Activated T-helper 1 cell treated with anti-CD3 and anti-CD28 coated beads, Interleukin-2, amount 50 U/mL, for 16 hours (primary cell): ENCODE measurements at places on chromosomes 6 and 20.

- DNase-seq, result no peak
Measured at GRCh38 chr20:6663751-6664388, 103.6 kb upstream of the BMP2 start.

- DNase-seq, result no peak
Measured at GRCh38 chr6:52546192-52546591, 30.7 kb downstream of the TRAM2 start.

DNA sequence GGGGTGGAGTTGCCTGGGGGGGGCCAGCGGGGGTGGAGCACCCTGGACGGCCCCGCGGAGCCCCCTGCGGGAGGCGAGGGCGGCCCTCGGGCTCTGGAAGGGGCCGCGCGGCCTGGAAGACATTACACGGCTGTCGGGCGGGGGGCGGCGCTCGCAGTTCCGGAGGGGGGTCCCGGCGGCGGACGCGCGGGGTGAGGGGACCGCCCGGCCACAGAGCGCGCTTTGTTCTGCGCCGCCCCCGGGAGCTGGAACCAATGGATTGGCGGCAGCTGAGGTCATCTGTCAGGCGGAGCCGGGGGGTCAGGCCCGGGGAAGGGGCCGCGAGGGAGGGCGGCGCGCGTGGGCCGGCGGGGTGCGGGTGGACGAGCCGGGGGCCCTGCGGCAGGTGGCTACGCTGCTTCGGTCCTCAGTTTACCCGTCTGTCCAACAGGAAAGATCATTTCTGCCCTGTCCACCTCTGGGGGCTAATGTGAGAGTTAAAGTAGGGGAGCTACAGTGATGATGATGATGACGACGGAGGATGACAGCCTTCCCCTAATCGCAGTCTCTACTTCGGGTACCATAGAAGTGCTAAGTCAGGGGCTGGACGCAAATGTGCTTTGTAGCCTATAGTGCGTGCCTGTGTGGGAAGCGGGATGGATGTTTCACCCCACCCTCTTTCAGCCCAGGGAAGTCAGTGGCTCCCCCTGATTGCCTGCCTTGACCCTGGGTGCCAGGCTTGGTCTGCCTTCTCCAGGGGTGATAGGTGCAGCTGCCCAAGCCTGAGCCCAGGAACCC lies 10.4 kb downstream of the SRXN1 start:
- no peak for DNase-seq

- no peak for DNase-seq
Measured at GRCh38 chr6:19083801-19084200, 696.7 kb downstream of the RNF144B start.

DNA sequence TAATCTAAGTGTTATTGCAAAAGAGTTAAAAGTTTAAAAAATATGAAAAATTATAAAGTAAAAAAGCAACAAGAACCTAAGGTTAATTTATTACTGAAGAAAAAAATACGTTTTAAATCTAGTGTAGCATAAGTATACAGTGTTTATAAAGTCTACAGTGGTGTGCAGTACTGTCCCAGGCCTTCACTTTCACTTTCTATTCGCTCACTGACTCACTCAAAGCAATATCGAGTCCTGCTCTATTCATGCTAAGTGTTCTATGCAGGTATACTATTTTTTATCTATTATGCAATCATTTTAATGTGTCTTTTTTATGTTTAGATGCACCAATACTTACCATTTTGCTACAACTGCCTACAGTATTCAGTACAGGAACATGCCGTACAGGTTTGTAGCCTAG lies 113.0 kb downstream of the MANEA start:
- no peak for DNase-seq

GRCh38 chr6:56850626-56851025 lies 104.3 kb upstream of the BEND6 start:
- DNase-seq, result no peak

DNA sequence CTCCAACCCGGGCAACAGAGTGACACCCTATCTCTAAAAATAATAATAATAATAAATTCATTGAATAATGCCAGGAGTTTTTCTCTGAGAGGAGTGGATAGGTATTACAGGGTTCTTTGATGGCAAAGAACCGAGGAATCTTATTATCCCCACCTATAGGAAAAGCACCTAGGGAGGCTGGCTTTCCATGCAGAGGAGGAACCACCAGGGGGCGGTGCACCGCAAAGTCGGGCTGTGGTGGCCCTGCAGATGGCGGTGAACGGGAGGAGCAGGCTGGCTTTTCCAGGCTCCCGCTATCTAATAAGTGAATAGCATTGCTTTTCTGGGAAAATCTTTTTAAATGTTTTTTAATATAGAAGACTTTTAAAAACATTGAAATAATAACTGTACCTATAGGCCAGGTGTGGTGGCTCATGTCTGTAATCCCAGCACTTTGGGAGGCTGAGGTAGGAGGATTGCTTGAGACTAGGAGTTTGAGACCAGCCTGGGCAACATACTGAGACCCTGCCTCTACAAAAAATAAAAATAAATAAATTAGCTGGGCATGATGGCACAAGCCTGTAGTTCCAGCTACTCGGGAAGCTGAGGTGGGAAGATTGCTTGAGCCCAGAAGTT lies 864.2 kb downstream of the KIF16B start:
- no peak for DNase-seq

- DNase-seq, result no peak
Measured at GRCh38 chr6:13712599-13712898, 914 bp upstream of the RANBP9 start.

GRCh38 chr6:123518441-123519188 lies 118.1 kb downstream of the TRDN start:
- DNase-seq, result no peak

GRCh38 chr20:5260889-5261288 lies 55.9 kb downstream of the PROKR2 start:
- no peak for DNase-seq

- DNase-seq, result no peak
Measured at GRCh38 chr6:5904532-5904931, 102.2 kb downstream of the NRN1 start.

- DNase-seq, result no peak
Measured at GRCh38 chr6:76510489-76510888, 438.0 kb upstream of the IMPG1 start.

GRCh38 chr6:12200015-12200564 lies 90.1 kb upstream of the EDN1 start:
- DNase-seq, result no peak

GRCh38 chr6:26595669-26596269 lies 984 bp upstream of the ABT1 start:
- peak; percentile 81 for DNase-seq

DNA sequence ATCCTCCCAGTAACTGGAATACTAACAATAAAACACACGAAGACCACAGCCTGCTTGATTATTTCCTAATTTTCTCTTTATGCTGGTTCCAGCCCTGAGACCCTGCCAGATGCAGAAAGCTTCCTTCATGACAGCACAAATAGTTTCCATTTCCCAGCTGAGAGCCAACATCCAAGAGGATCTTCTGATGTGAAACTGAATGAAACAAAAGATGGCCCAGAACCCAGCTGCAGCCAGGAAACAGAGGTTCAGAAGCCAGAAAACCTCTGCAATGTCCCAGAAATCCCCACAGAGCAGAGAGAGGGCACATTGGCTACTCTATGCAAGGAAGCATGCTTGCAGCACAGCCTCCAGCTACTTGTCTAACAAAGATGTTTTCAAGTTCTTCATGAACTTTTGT lies 61.8 kb upstream of the PLEKHG1 start:
- no peak for DNase-seq

- no peak for DNase-seq
Measured at GRCh38 chr6:33983109-33983716, 162.7 kb downstream of the GRM4 start.

DNA sequence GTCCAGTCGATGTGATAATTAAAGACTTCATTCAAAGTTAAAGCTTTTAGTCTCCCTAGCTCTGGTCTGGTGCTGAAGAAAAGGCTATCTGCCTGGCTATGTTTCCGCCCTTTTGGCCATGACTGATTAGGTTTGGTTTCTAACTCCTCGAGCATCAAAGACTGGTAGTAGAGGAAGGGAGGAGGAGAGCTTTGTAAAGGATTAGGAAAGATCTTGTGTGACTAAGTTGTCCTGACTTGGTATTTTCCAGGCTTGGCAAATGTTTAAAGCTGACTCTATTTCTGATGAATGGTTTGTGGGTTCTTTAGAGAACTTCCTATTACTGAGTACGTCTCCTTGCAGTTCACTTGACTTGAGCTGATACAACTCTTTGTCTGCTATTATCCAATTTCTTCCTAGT lies 312.9 kb downstream of the GJA1 start:
- DNase-seq, result no peak

DNA sequence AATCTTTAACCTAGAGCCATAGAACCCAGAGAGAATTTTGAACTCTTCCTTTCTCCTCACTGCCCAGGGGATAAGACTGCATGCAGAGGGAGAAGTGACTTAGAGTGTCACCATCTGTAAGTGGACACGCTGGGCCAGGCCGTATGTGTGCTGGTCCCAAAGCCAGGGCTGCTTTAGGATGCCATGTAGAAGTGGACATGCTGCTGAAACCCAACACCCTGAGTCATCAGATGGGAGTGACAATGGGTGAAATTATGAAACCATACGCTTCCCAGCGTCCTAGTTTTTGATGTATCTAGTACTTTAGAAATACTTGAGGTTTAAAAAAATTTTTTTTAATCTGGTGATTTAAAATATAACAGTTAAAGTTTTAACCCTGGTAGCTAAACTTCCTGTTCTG lies 191.1 kb downstream of the FNDC1 start:
- no peak for DNase-seq

DNA sequence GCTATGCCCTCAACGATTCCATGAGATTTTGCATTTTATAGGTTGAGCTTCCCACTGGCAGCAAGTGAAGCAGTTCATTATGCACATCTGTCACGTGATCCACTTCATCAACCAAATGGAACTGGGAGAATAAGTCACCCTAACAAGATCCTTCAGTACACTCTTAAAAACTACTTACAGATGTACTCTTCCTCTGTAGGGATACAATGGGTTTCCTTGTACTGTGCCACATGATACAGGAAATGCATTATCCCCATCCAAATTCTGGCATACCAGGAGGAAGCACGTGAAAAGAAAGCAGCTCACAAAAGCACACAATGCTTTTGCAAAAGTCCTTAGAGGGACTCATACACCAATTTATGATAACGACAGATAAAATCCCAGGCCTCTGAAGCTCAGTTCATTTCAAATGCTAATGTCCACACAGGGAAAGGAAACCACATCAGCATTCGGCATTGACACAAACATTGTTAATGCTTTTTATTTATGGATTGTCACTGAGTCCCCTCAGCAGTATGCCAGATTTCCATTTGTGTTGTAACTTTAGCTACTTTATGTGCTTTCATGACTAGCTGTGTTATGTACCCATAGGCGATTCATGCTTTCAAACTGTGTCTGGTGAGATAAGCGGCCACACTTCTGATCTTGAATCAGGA lies 58.1 kb upstream of the REV3L start:
- DNase-seq, result no peak

DNA sequence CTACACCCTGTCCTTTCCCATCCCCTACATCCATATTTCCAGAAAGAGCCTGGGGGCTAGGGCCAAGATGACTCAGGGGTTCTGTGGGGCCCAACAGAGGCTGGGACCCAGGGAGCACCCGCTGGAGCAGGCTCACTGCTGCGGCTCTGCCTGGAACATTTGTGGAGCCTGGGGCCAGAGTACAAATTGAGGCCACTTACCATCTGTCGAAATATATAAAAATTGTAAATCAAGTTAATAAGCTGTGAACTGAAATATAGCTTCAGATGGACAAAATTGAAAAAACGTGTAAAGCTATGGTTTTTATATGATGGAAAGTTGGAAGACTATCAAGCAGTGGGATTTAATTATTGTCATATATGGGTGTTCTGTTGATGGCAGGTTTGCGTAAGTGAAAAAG lies 82.9 kb upstream of the ATXN1 start:
- no peak for DNase-seq

- DNase-seq, result no peak
Measured at GRCh38 chr20:57250607-57251343, 15.7 kb downstream of the BMP7 start.

GRCh38 chr6:160735523-160735922 lies 33.5 kb downstream of the PLG start:
- DNase-seq, result no peak

GRCh38 chr6:107648983-107649382 lies 159.1 kb downstream of the SOBP start:
- no peak for DNase-seq

GRCh38 chr6:71224011-71224410 lies 64.6 kb upstream of the OGFRL1 start:
- no peak for DNase-seq

DNA sequence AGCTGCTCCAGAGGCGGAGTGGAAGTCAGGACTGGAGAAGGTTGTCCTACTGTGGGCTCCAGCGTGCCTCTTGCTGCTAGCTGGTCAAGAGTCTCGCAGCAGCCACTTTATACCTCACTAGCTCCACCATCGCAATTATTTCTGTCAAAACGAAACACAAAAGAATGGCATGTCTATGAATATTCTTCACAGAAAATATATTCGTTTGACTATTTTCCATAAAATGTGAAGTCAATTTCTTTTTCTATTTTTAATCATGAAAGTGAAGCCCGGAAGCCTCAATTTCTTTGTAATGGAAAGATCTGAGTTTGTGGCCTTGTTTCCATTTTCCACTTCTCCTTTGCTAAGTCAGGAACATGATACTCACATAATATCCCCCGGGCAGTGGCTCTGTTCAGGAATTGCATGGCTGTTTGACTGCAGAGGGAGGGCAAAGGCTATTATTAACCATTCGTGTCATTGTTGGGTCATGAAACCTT lies 51.7 kb downstream of the DTD1 start:
- no peak for DNase-seq

DNA sequence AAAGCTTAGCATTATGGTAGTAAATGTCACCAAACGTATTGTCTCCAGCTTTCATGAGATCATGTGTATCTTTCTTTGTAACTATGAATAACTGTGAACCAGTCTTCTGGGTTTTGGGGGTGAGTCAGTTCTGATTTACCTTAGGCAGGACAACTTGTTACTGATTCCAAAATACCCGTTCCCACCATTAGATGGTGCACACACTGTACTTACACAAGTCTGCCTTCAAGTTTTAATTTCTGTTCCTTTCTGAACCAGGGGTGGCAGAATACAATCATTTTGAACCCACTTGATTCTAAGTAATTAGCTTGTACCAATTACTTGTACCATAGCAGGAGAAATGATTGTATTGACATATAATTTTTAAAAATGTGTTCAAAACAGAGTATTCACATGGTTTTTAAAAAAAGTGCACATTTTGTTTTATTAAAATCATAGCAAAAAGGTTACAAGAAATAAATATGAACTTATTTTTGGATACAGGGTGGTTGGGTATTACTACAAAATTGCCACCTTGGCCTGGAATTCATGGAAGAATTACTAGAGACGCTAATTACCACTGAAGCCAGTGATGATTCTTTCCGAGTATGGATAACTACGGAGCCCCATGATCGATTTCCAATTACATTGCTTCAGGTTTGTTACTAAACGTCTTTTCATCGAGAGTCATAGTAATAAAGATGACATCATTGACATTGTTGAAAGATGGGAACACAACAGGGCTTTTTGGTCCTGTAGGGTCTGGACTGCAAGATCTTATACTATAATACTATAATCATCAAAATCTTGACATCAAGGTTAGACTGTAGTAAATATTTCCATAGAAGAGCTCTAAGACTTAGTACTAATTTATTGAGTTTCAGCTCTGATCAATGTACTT lies 75.2 kb upstream of the GLP1R start:
- no peak for DNase-seq

GRCh38 chr20:13756551-13756950 lies 28.2 kb downstream of the ESF1 start:
- no peak for DNase-seq

GRCh38 chr6:134432036-134432435 lies 114.1 kb upstream of the SGK1 start:
- DNase-seq, result no peak

- DNase-seq, result no peak
Measured at GRCh38 chr6:50663806-50664205, 49.5 kb upstream of the TFAP2D start.
